ENCODE measurements at places on chromosomes 7 and 10.

DNA sequence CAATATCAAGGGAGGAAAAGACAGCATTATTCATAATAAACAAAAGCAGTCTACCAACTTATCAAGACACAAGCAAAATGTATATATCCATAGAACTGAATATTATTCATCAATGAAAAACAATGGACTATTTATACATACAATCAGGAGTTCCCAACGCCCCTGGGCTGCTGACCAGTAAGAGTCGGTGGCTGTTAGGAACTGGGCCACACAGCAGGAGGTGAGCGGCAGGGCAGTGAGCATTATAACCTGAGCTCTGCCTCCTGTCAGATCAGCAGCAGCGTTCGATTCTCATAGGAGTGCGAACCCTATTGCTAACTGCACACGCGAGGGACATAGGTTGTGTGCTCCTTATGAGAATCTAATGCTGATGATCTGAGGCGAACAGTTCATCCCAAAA, 71.7 kb upstream of the GPR22 start:
- DNase-seq: no peak

DNA sequence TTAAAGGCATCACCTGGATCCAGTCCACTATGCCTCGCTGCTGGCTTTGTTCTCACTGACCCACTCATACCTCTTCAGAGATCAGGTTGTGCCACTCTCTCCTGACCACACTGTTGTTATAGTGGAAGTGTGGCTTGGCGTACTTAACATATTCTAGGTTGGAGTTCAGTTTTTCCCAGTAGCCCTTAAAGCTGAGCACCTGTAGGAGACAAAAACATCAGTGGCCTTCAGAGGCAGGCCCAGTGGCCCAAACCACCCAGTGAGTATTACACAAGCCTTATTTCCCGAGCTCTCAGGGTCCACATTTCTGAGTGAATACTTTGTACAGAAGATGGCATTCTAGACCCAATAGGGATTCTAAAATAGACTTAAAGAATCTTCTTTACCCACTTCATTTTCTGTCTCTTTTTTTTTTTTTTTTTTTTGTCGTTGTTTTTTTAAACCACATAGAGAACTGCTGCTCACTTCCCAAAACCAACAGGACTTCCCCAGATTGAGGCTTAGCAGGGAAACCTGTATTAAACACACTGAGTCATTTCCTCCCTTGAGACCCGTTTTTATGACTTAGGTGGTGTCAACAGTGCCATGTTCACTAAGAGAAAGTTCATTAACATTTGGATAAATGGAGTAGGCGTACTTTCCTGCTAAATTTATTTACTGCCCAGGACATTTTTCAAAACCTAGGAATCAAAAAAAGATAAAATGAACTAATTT, 85.8 kb downstream of the GSAP start:
- DNase-seq: no peak

- no peak for DNase-seq
These were observed 25.1 kb downstream of the ZMIZ1 start for GRCh38 chr10:79093658-79094411.

- DNase-seq: no peak
These were observed 290.5 kb downstream of the USP6NL start for GRCh38 chr10:11320809-11321520.

- DNase-seq: no peak
These were observed 248.9 kb upstream of the LRRN3 start for GRCh38 chr7:110841840-110842545.
